ENCODE measurements at places on chromosomes 2 and 18.

GRCh38 chr18:13450289-13451212 is 232.0 kb downstream of the LDLRAD4 start:
- DNase-seq = no peak

GRCh38 chr2:99936065-99936464 is 206.3 kb downstream of the AFF3 start:
- DNase-seq = no peak

DNA sequence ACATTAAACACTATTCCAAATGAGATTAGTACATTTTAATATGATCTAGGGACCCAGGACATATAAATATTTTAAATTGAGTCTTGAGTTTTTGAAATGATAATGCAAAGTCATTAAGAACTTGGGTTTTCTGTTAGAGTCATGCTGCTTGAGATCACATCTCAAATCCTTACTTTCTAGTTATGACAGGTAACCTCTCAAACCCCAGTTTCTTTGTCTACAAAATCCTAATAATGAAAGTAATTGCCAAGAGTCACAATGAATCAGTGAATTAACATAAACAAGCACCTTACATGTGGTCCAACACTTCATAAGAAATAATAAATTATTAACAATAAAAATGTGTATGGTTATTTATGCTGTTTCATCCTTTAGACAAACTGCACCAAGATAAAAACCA is 607.6 kb downstream of the LRP1B start:
- no peak for DNase-seq

- peak; percentile 78 for DNase-seq
Observed at GRCh38 chr2:55148269-55148668, 83.8 kb downstream of the CLHC1 start.

GRCh38 chr2:103805746-103806145 is 1043.9 kb downstream of the TMEM182 start:
- DNase-seq = peak; percentile 25

DNA sequence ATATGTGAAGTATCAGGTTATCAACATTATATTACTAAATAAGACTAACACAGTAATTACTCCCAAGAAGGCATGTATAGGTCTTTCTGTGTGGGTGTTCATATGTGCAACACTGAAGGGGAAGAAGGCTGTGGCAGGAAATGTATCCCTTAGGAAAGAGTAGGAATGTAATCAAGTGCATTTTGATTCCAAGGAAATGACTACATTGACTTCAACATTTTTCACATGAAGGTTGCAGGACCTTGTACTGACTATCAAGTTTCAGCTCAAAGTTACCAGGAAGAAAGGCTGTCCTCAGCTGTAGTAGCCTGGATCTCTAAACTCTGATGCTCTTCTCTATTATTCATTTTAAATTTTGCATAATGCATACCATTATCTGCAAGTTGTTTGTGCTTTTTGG is 680.8 kb downstream of the NYAP2 start:
- DNase-seq = peak; percentile 86

- no peak for DNase-seq
Observed at GRCh38 chr2:220904015-220904414, 668.1 kb downstream of the EPHA4 start.

- no peak for DNase-seq
Observed at GRCh38 chr2:96923810-96924774, 54.2 kb upstream of the SEMA4C start.

DNA sequence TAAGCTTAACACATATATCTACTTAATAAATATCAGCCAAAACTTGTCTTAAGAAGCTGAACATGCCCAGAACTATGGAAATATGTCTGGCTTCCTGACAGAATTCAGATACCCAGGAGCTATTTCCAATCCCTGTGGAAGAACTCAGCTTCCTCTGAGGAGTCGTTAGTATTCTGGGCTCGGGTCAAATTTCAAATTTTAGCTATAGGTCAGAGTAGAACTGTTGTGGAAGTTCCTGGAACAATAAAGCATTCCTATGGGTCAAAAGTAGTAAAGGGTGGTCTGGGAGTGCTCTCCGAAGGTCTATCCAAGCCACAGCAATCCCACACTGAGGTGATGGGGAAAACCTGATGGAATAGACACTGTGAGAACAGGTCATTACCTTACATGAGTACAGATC is 342.7 kb upstream of the CHST9 start:
- DNase-seq = no peak

GRCh38 chr18:31199190-31199769 is 36.6 kb upstream of the DSC1 start:
- DNase-seq = no peak

DNA sequence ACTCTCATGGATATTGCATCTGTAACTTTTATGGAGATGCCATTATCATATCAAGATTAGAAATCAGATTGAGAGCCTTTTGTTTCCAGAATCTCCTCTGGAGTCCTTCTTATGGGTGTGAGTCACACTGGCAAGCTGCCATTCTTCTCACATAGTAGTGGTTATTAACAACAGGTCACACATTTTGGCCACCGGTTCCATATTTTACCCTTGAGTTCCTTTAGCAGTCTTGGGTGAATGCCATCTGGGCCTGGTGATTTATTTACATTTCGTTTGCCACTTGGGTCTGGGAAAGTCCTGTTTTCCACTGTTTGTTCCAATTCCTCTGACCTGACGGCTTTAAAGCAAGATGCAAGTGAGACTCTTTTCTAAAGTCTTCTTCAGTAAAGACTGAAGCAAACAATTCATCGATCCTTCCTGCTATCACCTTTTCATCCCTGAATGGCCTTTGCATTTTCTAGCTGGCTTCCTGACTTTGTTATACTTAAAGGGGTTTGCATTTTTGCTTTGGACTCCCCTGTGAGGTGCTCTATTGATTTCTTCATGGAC is 80.5 kb upstream of the CAVIN2 start:
- DNase-seq = peak; percentile 86

DNA sequence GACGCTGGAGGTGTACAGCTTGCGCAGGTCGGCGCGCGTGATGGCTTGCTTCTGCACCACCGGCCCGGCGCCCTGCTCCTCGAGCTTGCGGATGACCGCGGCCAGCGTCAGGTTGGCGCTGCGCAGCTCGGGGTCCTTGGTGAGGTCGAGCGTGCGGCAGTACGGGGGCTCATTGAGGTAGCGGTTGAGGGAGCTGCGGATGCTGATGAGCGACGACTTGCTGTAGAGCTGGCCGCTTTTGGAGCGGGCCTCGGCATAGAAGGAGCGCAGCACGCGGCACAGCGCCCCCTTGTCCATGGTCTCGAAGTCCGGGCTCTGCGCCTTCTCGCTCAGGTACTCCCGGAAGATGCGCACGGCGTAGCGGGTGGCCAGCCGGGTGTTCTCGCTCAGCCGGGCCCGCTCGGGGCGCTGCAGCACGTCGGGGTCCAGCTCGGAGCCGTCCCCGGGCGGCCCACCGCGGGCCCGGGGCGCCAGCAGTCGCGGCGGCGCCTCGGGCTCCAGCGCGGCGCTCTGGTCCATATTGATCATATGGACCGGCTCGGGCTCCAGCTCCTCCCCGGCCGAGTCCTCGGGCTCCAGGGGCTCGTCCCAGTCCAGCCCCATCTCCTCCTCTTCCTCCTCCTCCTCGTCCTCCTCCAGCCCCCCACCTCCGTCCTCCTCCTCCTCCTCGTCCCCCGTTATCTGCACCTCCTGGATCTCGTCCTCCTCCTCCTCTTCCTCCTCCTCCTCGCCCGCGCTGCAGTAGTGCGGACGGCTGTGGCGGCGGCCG is 523 bp downstream of the KCTD1 start:
- peak; percentile 87 for DNase-seq

DNA sequence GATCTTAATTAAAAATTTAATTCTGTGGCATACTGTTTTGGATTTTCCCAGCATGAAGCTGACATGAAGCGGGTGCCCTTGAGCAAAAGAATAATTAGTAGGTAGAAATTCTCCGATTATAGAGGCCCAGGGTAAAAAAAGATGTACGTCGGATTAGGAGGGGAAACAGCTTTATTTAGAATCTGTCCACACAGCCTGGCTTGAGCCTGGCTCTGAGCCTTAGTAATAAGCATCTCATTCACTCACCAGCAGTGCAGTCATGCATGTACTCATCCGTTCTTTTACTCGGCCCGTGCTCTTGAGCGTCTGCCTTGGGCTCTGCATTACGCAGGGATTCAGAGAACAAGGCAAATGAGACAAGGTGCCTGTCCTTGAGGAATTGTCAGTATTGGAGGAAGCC is 219.3 kb downstream of the AGAP1 start:
- no peak for DNase-seq

DNA sequence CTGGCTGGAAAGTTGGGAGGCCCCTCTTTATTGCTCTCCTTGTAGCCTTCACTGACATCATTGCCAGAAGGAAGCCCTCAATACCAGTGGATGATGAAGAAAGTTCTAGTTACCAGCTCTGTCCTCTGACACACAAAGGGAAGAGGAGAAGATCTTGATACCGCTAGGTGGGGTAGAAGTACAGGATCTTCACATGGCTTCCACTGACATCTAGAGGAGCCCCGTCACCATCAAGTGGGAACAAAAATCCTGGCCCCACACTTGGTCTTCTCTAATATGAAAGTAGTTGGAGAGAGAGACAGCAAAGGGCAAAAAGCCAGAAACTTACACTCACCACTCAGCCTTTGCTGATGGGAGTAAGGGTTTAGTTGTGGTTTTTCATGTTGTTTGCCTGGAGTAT is 12.4 kb downstream of the XIRP2 start:
- DNase-seq = peak; percentile 1

- no peak for DNase-seq
Observed at GRCh38 chr2:230650585-230651137, 62.0 kb upstream of the CAB39 start.

DNA sequence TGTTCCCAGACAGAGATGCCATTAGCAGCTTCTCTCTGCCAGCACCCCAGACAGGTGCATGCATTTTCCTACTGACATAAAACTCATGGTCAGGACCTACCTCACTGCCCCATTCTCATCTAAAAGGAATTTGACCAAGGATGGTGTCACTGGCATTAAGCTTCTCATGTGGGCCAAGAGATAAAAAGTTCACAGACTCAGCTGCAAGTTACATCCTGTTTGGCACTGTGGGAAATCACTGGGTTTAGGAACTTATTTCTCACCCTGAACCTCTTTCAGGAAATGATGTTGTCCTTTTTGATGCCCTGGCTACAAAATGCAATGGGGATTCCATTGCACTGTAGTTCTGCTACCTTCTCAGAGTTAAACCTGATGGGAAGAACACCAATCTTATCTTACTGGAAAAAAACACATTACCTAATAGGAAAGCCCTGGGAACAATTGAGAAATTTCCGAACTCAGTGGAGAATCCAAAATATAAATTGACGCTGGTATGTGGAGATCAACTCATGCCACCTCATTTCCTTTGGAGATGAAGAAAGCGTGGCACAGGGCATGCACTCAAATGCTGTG is 252.1 kb upstream of the COPS8 start:
- DNase-seq = peak; percentile 26

GRCh38 chr2:187719510-187719909 is 165.3 kb upstream of the TFPI start:
- no peak for DNase-seq

DNA sequence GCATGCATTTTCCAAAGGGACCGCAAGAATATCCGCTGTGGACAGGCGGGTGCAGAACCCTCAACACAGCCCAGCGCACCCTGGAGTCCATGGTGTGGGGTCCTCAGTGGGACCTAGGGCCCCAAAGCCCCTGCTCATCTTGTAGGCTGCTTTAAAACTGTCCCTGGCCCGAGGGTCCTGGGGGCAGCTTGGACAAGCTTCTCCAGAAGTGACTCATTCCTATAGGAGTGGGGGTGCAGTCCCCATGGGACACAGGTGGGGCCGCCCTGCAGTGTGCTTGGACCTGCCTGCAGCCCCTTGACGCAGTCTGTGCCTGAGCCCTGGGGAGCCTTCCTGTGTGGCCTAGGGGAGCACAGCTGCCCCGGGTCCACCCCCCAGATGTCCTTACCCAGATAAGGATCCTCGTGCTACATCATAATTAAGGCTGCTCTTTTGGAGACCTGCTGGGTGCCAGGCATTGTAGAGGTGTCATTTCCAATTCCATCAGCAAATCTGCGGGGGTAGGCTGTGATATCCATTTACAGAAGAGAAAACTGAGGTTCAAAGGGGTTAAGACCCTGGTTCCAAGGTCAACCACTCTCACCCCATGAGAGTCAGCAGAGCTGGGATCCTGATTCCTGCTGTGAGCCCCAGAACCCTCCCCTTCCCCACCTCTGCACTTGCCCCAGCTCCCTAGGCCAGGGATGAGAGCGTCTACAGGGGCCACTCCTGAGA is 1.7 kb upstream of the HS6ST1 start:
- DNase-seq = no peak

DNA sequence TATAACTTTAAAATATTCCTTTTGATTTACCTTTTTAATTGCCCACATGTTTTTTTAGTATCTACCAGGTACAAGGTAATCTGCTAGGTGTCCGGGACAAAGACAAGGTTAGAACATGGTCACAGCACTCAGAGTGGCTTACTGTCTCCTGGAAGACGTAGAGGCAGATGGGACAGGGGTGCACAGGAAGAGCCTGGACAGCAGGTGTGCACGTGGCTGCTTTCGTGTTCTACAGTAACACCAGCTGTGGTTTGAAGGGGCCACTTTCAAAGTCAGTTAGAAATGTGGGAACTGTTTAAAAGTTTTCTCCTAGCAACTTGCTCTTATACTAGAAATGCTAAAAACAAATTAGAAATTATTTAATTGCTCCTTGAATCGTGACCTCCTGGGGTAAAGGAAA is 102.9 kb upstream of the ALPP start:
- DNase-seq = no peak

- DNase-seq = no peak
Observed at GRCh38 chr2:120400551-120400950, 54.6 kb downstream of the INHBB start.

GRCh38 chr2:133177196-133177595 is 391.1 kb downstream of the NCKAP5 start:
- DNase-seq = no peak

Data from fibroblast of skin of right biceps (primary cell).